ENCODE measurements at places on chromosomes 5 and 9.

DNA sequence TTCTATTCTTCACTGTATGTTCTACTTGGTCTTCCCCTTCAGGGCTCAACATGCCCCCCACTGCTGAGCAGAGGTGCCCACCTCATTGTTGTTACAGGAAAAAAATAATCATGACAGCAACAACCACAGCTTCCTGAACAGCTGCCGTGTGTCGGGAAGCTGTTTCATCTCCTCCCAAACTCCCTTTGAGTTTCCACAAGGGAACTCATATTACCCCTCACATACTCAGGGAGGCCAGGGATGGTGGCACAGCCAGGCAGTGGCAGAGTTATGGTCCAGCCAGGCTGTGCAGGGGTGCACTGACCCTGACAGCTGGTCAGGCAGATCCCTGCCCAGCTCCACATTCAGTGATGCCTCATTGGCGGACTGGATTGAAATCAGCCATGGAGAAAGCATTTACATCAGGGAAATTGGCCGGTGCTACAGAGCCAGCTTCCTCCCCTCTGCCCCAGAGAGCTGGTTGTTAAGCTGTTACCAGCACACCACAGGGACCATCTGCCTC is 37.3 kb downstream of the SARDH start:
- DNase-seq, result no peak

DNA sequence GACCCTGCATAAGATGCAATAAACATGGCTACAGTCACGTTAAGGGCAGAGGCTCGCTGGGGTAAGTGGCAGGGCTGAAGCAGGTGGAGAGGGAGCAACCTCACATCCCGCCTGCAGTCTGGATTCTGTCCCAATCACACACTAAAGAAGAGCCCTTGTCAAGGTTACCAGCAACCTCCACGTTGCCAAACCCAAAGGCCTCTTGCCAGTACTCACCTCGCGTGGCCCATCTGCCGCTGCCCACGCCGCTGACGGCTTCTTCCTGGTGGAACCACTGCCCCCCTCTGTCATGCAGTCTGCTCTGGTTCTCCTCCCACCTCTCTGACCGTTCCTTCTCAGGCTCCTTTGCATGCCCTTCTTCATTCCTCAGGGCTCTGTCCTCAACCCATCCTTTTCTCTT is 8.8 kb downstream of the AQP7 start:
- no peak for DNase-seq

GRCh38 chr5:62100201-62100600 is 205.8 kb upstream of the KIF2A start:
- DNase-seq, result no peak

GRCh38 chr9:81382281-81382680 is 307.1 kb downstream of the TLE1 start:
- DNase-seq, result no peak

GRCh38 chr5:65474130-65474711 is 7.5 kb downstream of the ADAMTS6 start:
- DNase-seq, result no peak

- DNase-seq, result no peak
Measured at GRCh38 chr5:42874621-42875198, 63.0 kb upstream of the SELENOP start.

GRCh38 chr5:123365156-123365555 is 58.0 kb downstream of the CEP120 start:
- no peak for DNase-seq

DNA sequence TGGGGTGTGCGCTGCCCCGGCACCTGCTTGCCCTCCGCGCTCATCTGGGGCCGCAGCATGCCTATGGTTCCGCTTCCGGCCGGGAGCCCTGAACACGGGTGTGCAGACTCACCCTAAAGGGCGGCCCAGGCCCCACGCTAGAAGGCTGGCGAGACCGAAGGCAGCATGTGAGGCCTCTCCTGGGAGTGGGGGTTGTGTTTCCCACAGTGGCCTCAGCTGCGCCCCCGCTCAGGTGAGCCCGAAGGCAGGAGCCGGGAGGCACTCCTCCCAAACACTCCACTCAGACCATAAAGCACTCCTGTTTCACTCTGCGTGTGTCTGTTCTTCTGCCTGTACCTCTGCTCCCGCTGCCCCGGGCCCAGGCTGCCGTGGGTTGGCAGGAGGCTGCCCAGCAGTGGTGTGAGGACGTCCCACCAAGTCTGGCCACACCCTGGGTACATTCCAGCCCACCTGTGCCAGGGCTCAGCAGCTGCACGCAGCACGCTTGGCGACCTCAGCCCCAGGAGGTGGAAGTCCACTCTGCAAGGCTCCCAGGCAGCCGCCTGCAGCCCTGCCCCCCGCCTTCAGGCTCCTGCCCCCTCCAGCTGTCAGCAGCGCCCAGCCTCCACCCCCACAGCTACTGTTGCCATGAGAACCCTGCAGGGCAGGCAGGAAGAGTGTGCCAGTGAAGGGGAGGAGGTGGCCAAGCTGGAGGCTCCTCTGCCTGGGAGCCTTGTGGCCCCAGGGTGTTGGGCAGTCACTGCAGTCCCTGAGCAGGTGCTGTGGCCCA is 1.2 kb upstream of the AJM1 start:
- no peak for DNase-seq

DNA sequence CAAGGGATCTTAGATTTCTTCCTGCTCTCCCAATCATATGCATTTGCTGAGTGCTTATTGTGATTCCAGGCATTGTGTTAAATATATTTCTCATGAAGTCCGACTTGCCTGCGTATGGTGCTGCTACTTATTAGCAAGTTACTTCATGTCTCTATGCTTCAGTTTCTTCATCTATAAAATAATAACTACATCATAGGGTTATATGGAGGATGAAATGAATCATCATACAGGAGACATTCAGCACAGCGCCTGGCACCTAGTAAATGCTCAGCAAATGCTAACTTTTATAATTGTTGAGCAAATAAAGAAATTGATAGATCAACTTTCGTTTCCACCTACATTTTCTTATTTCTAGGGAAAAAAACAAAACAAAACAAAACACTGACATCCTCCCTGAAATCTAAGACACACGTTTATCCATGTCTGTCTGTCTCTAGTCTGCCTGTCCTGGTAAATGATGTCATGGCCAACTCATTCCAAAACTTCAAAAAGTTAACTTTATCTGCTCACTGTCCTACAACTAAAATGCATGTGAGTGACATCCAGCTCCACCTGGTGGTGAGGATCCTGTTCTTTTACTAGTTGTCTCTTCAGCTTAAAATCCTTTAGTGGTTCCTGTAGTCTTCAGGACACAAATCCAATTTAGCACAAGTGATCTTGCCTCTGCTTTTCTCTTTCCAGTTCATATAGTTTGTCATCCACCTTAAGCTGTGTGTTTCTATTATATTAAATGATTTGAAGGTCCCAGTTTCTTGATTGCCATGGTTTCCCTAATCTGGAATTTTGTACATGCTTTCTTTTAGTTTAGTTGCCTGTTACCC is 27.7 kb downstream of the PPP3R2 start:
- no peak for DNase-seq

- no peak for DNase-seq
Measured at GRCh38 chr5:123035918-123036390, 571 bp downstream of the PPIC start.

GRCh38 chr5:11040345-11040744 is 279.3 kb upstream of the DAP start:
- no peak for DNase-seq

- no peak for DNase-seq
Measured at GRCh38 chr9:124062172-124062571, 50.6 kb downstream of the LHX2 start.

DNA sequence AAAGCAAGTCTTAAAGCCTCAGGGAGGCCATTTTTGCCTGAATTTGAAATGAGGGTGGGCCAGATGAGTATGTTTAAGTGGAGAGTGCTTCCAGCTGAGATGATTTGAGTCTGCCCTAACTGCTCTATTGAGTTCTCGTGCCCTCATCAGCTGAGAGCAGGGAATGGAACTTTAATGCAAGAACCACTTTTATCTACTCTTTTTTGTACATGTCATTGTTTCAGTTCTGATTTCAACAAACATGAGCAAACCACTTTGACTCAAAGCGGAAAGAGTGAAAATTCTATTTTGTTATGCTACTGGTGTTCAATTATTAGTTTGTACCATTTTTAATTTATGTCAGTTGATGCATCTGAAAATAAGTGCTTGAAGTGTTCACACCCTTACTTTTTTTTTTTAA is 35.8 kb downstream of the DCAF10 start:
- no peak for DNase-seq

- no peak for DNase-seq
Measured at GRCh38 chr9:70581214-70581954, 166.9 kb upstream of the KLF9 start.

GRCh38 chr5:179343719-179344430 is 1.4 kb downstream of the ADAMTS2 start:
- no peak for DNase-seq

- no peak for DNase-seq
Measured at GRCh38 chr9:4299005-4299795, 668 bp downstream of the GLIS3 start.

- DNase-seq, result no peak
Measured at GRCh38 chr5:81961651-81962440, 10.0 kb upstream of the ATG10 start.
